G401 (cell line): ENCODE measurements at places on chromosomes 16 and 17. TPM values are rescaled to one million over a fixed set of nuclear protein-coding genes. Genes with fewer than 3 reads are reported as not detected.
A peak's percentile ranks its signal among the peaks of the same experiment; 100 is the strongest.

- no peak for DNase-seq
These were observed 62.3 kb downstream of the TBX4 start for GRCh38 chr17:61514491-61514890.

GRCh38 chr17:38440614-38441397 lies 12.5 kb downstream of the ARHGAP23 start:
- DNase-seq = no peak

DNA sequence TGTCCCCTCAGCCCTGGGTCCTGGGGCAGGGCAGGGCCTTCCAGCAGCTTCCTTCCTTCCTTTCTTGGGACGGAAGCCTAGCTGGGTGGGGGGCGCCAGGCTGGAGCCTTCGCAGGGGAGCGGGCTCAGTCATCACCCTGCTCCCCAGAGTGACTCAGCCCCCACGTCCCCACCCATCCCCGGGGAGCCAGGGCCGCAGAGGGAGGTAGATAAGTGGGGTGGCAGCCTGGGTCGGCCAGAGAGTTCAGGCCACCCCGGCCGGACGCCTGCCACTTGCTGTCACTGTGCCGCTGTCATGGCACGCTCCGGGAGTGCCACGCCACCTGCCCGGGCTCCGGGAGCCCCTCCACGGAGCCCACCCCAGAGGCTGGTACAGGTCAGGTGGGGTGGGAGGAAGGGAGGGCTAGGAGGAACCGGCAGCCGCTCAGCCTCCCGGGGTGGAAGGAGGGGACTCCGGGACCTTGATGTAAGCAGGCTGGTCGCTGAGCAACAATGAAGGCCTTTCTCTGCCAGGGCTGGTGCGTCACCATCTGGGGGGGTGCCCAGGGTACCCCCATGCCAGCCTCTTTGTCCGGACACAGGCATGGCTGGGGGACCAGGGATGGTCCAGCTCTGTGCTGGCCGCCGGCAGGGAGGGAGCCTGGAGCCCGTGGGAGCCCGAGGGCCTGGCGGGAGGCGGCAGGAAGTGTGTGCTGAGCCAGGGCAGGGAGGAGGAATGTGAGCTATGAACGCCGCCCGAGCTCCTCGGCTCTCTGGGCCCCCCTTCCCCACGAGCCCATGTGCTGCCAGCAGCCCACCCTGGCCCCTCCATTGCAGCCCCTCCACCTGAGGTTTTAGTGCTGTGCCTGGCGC lies 6.6 kb downstream of the NHERF2 start:
- peak; percentile 59 for DNase-seq

DNA sequence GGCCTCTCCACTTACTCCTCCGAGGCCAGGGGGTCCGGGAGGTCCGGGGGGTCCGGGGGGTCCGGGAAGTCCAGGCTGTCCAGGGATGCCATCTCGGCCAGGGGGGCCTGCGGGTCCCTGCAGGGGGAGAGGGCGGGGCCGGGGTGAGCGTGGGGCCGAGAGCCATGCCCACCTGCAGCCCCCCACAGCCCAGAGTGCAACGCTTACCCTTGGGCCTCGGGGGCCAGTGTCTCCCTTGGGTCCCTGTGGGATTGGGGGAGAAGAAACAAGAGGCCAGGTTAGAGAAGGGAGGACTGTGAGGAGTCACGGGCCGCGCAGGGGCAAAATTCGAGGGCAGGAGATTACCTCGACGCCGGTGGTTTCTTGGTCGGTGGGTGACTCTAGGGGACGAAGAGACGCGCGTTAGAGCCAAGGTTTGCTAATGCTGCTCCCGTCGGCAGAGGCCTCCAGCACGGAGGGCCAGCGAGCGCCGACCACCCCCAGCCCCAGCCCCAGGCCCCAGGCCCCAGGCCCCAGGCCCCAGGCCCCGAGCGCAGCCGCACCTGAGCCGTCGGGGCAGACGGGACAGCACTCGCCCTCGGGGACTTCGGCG lies 2.1 kb downstream of the COL1A1 start:
- DNase-seq = no peak

- DNase-seq = no peak
These were observed 200.4 kb downstream of the LGALS9B start for GRCh38 chr17:20266806-20267458.

DNA sequence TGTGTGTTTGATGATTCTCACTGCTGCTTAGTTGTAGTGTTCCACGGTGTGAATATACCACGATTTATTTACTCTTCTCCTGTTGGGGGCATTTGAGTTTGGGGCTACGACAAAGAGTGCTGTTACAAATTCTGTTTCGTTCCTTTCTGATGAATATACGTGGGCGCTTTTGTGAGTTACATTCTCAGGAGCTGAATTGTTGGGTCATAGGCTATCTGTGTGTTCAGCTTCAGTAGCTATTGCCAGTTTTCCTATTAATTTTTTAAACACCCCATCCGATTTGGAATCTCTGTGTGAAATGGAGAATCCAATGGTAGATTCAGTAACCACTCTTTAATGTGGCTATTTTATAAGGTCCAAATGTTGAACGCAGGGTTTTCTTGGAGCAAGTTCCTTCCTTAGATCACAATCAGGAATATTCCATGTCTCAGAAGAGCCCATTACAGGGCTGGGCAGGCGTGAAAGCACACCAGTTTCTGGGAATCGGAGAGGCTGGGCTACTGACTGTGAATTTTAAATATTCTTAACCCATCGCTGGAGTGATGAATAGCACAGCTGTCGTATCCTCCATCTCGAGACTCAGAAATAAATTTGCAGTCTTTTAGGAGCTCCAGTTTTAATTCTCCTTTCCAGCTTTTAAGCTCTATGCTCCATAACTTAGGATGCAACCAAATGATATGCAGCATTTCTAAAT lies 115.9 kb downstream of the PITPNC1 start:
- DNase-seq = peak; percentile 45

DNA sequence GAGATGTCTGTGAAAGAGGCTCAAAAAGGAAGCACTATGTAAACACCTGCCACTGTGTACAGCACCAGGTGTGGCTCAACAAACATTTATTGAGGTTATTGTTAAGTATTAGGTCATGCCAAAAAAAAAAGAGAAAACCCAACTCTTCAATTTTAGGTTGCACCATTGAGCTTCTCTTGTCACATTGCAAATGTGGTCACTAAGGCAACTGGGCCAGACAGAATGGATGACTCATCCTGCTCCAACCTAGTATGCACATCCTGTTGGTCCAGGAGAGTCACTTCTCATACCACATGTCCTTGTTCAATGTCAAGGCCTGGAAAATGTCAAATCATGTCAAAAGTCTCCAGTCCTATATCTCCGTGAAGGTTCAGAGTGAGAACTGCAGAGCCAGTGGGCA lies 25.0 kb downstream of the HOXB1 start:
- DNase-seq = no peak

DNA sequence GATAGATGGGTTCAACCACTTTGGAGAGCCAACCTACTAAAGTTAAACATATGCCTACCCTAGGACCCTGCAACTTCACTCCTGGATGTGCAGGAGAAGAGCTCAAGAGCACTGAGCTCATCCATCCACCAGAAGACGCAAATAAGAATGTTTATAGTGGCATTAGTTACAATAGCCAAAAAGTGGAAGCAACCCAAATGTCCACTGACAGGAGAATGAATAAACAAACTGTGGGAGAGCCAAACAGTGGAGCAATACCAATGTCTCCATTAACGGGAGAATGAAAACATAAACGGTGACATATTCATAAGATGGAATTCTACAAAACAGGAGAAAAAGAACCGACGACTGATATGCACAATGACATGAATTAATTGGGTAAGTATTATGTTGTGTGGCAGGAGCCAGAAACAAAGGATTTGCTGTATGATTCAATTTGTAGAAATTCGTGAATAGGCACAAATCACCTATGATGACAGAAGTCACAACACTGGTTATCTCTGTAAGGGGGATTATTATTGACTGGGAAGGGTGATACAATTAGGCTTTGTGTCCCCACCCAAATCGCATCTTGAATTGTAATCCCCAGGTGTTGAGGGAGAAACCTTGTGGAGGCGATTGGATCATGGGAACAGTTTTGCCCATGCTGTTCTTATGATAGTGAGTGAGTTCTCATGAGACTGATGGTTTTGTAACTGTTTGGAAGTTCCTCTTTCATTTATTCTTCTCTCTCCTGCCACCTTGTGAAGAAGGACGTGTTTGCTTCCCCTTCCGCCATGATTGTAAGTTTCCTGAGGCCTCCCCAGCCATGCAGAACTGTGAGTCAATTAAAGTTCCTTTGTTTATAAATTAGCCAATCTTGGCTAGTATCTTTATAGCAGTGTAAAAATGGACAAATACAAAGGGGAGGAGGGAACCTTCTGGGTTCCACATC lies 57.9 kb upstream of the PLCG2 start:
- DNase-seq = no peak

- no peak for DNase-seq
These were observed 288.6 kb upstream of the CCL2 start for GRCh38 chr17:33966410-33967059.

- DNase-seq = no peak
These were observed 8.9 kb upstream of the DDX19A start for GRCh38 chr16:70337814-70338213.

- no peak for DNase-seq
These were observed 11.3 kb upstream of the USP31 start for GRCh38 chr16:23160574-23160973.

- DNase-seq = peak; percentile 74
These were observed 7.3 kb downstream of the ARHGAP27 start for GRCh38 chr17:45425125-45425983.

- no peak for DNase-seq
These were observed 16.2 kb downstream of the CA4 start for GRCh38 chr17:60165971-60166370.

DNA sequence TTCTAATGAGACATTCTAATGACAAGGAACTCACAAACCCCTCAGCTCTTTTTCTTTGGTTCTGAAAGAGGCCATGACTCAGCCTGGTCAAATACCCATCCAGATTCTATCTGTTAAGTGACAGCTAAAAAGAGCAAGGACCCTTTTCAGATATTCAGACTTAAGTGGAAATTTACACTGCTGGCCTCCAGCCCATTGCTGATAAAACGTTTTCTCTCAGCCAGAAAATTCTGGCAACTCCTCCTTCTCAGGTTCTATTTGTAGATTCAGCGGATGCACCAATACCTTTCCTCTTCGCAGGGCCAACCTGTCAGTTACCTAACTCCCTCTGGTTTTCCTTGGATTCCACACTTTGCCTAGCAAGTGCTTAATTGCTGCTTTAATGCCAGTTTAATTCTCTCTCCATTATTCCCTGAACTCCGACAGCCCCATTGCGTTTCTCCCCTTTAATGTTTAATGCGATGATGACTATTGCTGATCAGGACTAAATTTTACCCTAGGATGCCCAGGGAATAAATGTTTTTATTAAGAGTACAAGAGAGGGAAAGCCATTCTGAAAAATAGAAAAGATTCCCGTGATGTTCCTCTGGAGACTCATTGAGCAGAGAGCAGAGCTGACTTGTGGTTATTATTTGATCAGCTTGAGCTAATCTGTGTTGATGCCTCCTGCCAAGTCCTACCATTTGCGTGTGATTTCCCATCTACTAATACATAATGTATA lies 35.9 kb upstream of the TOM1L1 start:
- peak; percentile 44 for DNase-seq

DNA sequence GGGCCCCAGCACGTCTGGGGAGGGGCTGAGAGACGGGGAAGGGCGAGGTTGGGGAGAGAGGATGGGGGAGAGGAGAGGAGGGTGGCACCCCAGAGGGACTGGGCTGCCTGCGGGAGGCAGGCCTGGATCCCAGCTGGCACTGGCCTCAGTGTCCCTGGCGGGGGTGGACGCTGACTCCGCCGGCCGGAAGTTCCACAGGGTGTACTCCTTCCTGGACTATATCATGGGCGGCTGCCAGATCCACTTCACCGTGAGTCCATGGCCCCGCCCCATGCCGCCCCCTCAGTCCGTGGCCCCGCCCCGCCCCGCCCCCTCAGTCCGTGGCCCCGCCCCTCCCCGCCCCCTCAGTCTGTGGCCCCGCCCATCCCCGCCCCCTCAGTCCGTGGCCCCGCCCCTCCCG lies 11.3 kb downstream of the CPNE7 start:
- DNase-seq = no peak

DNA sequence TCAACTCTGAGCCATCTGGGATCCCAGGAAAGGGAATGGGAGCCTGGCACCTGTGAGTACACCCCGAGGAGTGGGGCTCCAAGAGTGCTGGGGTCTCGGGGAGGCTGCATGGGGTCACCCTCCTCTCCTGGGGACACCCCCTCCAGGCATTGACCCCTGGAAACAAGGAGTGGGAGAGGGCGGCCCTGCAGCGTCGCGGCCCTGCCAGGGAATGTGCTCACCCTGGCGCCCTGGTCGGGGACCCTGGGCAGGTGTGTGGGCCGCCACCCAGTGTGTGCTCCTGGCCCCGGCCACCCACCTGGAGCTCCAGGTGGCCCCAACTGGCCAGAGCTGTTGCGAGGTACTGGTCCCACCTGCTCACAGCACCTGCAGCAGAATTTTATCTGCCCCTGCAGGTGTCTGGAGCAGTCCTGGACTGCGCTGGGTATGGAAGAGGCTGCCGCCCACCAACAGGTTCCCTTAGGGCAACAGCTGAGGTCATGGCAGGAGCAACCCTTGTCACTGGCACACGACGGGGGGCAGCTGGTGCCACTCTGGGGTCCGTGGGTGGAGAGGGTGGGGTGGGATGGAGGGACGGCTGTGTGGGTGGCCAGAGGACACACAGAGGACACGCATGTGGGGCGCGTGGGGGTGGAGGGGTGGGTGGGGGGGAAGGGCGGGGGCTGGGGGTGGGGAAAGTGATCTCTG lies 5.4 kb upstream of the PABPN1L start:
- DNase-seq = no peak

DNA sequence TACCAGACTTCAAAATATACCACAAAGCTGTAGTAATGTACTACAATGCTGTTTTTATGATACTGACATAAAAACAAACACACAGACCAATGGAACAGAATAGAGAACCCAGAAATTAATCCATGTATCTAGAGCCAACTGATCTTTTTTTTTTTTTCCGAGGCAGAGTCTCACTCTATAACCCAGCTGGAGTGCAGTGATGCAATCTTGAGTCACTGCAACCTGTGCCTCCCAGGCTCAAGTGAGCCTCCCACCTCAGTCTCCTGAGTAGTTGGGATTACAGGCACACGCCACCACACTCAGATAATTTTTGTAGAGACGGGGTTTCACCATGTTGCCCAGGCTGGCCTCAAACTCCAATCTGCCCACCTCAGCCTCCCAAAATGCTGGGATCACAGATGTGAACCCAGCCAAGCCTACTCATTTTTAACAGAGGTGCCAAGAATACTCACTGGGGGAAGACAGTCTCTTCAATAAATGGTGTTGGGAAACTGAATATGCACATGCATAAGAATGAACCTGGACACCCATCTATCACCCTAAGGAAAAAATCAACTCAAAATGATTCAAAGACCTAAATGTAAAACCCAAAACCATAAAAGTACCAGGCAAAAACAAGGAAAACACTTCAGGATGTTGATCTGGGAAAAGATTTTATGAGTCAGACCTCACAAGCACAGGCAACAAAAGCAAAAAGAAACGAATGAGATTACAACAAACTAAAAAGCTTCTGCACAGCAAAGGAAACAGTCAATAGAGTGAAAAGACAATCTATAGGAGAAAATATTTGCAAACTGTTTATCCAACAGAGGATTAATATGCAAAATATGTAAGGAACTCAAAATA lies 63.1 kb downstream of the STX8 start:
- DNase-seq = no peak

Gene KIF18B
- total RNA-seq = 22.6 and 24.4 TPM in 2 replicates

Gene HYDIN
- not detected in 2 replicates for total RNA-seq

Gene PIK3R5
- total RNA-seq = 0.07 TPM in 1 of 2 replicates, not detected in the other

Gene P2RX1
- total RNA-seq = not detected in 2 replicates

Gene SMARCD2
- 128 and 144 TPM in 2 replicates for total RNA-seq

Gene EXOSC6
- total RNA-seq = 29.6 and 37.5 TPM in 2 replicates

Gene TBC1D3C
- total RNA-seq = 0.98 and 1.7 TPM in 2 replicates
